ENCODE measurements at places on chromosomes 6 and 20.
A peak's percentile ranks its signal among the peaks of the same experiment; 100 is the strongest.

GRCh38 chr6:161091972-161092701 lies 100.6 kb downstream of the MAP3K4 start:
- no peak for DNase-seq

DNA sequence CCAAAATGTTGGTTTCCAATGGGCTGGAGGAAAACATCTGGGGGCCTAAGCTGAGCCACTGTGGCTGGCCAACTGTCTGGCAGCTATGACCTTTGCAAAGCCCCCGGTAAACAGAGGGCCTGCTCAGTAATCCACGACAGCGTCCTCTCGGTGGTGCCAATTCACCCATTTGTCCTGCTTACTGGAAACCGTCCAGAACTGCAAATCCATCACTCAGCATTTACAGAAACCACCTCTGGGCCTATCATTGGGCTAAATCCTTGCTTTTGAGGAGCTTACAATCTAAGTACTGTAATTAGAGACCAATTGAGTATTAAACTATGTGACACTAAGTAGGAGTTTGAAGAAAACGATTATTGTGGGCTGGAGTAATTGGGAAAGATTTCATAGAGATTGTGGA lies 31.0 kb downstream of the ADAT2 start:
- no peak for DNase-seq

- DNase-seq, result peak; percentile 84
Measured at GRCh38 chr6:89035252-89036101, 45.1 kb upstream of the PNRC1 start.

DNA sequence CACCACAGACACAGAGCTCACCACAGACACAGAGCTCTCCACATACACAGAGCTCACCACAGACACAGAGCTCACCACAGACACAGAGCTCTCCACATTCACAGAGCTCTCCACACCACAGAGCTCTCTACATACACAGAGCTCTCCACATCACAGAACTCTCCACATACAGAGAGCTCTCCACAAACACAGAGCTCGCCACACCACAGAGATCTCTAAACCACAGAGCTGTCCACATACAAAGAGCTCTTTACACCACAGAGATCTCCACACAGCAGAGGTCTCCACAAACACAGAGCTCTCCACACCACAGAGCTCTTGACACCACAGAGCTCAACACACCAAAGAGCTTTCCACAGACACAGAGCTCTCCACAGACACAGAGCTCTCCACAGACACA lies 55.8 kb downstream of the ERMARD start:
- DNase-seq, result no peak

- no peak for DNase-seq
Measured at GRCh38 chr6:74534465-74535211, 671.2 kb downstream of the COL12A1 start.

DNA sequence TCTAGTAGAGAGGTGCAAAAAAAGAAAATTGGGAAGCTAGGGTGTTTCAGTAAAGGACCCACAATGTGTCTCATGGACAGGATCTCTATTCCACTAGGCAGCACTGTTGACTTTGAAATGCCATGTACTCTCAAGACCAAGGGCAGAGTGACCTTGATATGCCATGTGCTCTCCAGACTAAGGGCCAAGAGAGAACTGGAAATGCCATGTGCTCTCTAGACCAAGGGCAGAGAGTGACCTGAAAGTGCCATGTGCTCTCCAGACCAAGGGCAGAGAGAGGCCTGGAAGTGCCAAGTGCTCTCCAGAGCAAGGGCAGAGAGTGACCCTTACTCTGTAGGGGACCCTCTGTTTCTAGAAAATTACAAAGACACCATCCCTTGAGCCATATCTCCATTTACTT lies 49.3 kb upstream of the HTR1B start:
- no peak for DNase-seq

All from CD14-positive monocyte (primary cell).